Thoracic aorta (tissue), 2 donors: ENCODE measurements at places on chromosomes 2 and 18.

- no peak for DNase-seq
Observed at GRCh38 chr2:68429311-68429826, 37.7 kb downstream of the FBXO48 start.

GRCh38 chr2:145751629-145752028, 1231.7 kb upstream of the ZEB2 start:
- DNase-seq, result no peak

GRCh38 chr2:64015898-64016297, 3.3 kb downstream of the VPS54 start:
- DNase-seq, result no peak

DNA sequence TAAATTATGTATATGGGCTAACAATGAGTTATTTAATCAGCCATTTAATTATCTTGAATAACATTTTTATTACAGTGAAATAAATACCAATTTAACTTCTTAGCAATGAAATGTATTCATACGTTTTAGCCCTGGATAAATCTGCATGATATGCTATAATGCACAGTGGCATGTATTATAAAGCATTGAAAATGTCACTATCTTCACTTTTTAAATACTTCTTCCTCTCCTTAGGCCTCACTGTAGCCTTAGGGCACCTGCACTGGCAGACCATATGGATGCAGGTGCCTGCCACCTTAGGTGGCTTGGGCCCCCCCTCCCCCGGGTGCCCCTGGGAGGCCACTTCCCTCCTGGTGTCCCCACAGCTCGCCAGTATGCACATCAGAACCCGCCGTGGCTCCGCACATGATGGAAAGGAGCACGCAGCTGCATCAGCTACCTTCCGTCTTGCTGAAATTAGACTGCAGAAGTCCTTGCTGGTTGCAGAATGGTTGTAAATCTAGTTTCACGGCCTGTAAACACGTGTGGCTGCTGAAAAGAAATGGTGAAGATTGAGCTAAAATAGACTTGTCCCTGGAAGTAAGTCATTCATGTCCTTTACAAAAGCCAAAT, 56.7 kb downstream of the ADI1 start:
- no peak for DNase-seq

DNA sequence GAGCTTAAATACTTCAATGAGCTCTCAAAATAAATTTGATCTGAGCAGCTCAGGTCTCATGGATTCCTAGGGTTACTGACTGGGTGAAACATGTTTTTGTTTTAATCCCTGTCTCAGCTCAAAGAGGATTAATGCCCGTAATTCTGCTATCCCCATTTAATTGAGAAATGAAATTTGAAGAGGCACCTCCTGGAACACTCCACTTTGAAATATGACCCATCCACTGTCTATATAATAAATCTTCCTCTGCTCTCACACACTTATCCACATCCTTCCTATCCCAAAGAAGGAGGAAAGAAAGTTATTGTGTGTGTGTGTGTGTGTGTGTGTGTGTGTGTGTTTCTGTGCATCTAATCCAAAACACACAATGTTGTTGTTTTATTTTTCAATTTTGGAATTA, 2082.4 kb upstream of the PIK3C3 start:
- no peak for DNase-seq

- no peak for DNase-seq
Observed at GRCh38 chr2:84905181-84906107, at the start of gene TMSB10. TMSB10 (plus strand) TSS chr2:84905656.

DNA sequence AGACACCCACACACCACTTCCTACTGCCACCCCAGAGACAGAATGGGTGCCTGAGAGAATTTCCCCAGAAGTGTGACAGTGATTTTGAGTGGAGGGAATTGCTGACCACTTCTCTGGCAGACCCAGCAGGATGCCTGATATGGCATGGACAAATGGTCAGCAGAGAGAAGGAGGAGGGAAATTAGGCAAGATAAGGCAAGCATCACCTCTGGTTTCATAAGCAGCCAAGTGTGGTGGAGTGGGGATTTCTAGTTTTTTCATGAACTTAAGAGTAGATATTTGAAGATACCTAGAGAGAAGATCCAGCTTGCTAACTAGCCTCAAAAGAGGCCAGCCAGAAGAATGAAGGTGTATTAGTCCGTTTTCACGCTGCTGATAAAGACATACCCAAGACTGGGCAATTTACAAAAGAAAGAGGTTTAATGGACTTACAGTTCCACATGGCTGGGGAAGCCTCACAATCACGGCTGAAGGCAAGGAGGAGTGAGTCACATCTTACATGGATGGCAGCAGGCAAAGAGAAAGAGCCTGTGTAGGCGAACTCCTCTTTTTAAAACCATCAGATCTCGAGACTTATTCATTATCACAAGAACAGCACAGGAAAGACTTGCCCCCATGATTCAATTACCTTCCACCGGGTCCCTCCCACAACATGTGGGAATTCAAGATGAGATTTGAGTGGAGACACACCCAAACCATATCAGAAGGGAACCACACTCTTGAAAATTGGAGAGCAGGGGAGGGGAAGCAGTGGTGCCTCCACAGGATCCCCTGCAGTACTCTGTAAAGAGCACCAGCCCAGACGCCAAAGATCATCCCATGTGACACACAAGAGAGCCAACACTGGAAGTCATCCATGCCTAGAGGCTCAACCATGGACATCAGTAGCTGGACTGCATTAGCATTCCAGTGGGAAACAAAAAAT, 64.2 kb downstream of the RBM43 start:
- DNase-seq, result no peak

DNA sequence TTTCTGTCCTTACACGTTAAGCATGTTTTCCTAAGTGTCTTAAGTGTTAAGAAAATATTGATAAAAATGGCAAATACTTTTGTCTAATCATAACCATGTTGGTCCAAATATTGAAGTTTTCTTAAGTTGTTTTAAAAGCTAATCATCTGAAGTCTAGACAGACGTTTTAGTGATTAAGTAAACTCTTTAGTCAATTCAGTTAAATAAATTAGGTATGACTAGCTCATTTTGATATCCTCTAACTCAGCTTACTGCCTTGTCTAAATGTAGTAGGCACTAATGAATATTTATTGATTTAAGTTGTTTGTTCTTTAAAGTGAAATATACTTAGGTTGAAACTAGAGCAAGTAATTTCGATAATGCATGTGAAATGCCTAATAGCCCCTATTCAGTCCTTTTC, 471.8 kb upstream of the CHST9 start:
- no peak for DNase-seq

DNA sequence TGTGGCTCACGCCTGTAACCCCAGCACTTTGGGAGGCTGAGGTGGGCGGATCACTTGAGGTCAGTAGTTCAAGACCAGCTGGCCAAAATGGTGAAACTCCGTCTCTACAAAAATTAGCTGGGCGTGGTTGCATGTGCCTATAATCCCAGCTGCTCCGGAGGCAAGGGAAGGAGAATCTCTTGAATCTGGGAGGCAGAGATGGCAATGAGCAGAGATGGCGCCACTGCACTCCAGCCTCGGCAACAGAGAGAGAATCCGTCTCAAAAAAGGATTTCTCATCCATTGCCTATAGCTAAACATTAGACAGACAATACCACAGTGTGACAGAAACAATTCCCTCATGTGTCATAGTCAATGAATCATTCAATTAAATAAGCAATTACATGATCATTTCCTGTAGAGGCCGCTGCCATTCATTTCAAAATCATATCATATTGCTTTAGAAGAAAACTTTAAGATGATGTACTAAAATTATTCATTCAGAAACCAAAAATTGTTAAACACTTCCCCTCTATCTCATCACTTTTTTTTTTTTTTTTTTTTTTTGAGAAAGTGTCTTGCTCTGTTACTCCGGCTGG, 69.5 kb upstream of the TGIF1 start:
- no peak for DNase-seq

DNA sequence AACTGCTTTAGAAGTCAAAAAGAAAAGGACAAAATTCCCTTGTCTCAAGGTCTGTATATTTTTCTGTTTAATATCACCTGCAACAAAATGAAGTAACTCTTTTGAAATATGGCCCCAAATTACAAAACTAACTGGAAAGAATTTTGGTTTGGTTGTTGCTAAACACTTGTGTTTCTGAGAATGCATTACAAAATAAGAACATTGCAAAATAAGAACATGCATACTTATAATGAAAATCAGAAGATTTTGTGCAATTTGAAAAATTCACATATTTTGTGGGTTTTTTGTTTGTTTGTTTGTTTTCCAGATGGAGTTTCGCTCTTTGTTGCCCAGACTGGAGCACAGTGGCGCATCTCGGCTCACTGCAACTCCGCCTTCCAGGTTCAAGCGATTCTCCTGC, 21.8 kb downstream of the NDUFB3 start:
- no peak for DNase-seq

- DNase-seq, result no peak
Observed at GRCh38 chr2:38731684-38732221, 19.4 kb downstream of the SRSF7 start.

GRCh38 chr2:37020212-37020886, 54.0 kb upstream of the STRN start:
- peak; percentile 52 for DNase-seq

GRCh38 chr18:8348051-8348720, 261.1 kb upstream of the RAB12 start:
- DNase-seq, result no peak

- no peak for DNase-seq
Observed at GRCh38 chr2:179561702-179562101, 297.1 kb upstream of the SESTD1 start.

DNA sequence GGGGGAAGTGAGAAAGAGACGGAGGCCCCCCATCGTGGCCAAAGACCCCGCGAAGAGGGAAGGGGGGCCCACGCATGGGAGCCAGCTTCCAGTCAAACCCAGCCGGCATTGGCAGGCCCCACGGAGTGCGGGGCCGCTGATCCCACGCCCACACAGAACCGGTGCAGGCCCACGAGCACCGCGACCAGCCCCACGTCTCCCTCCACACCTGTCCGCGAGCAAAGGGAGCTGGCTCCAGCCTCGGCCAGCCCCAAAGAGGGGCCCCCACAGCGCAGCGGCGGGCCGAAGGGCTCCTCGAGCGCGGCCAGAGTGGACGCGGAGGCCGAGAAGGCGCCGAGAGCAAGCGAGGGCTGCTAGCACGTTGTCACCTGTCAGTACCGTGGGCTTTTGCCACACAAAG, 125.0 kb upstream of the TWIST2 start:
- no peak for DNase-seq

GRCh38 chr2:63777816-63778215, 63.9 kb upstream of the UGP2 start:
- no peak for DNase-seq
